ENCODE measurements at places on chromosomes 6 and 20.

DNA sequence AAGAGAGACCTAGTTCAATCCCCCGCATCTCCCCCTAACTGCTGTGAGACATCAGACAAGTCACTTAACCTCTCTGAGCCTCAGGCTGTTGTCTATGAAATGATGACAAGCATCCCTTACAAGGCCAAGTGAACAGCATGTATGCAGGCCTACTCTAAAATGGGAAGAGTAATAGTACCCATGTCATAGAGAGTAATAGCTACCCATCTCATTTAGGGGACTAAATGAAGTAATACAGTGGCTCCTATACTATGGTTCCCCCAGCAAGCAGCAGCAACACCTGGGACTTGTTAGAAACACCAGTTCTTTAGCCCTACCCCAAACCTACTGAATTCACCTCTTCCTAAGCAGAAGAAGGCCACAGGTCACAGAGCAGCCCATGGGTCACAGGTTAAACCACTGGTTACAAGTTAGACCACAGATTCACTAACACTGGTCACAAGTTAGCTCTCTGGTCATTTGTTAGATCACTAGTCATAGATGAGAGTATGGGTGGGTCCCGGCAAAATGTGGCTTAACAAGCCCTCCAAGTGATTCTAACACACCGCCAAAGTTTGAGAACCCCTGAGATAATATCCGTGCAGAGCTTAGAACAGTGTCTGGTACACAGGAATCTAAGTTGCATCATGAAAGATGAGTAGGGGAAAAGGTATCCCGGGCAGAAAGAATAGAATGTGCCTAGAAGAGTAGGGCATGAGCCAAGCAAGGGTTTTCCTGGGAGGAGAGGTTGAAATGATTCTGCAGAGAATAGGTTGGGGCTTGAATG is 1.4 kb downstream of the DEFB124 start:
- DNase-seq: no peak

- DNase-seq: no peak
Observed at GRCh38 chr6:168452685-168453377, 11.8 kb downstream of the SMOC2 start.

- DNase-seq: no peak
Observed at GRCh38 chr6:53441761-53442160, 93.0 kb upstream of the ELOVL5 start.

DNA sequence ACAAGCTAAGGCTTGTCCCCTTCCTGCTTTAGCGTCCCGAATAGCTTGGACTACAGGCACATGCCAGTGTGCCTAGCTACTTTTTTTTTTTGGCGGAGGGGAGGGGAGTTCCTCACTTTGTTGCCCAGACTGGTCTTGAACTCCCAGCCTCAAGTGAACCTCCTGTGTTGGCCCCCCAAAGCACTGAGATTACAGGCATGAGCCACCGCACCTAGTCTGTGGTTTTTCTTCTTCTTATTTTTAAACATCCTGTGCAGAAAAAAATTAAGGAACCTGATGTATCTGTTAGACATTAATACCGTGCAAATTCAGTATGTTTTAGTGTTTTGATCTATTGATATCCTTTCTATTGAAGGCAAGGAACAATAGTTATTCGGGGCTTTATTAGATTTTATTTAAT is 25.7 kb downstream of the HIVEP1 start:
- DNase-seq: no peak

GRCh38 chr6:1311400-1312202 is at the start of gene FOXQ1:
Gene FOXQ1 (plus strand): TSS chr6:1312098. CDS start chr6:1312705, 607 bp downstream.
- DNase-seq: no peak

DNA sequence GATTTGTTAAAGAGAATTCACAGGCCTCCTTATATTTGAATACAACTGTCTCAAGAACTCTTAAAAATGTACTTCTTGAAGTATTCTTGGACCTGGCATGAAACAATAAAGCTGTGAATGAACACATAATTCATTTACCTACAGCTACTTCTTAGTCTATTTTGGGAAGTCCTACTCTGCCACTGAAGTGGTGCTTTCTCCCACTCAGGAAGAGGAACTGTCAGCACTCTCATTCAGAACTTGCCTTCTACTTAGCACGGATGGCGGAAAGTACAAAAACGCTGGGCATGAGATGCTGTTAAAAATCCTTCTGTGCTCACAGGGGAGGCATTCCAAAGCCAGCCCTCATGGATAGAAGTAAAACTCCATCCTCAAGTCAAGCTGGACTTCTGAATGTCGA is 144.8 kb upstream of the LAMP5 start:
- DNase-seq: no peak

GRCh38 chr6:33723371-33724085 is 12.0 kb upstream of the UQCC2 start:
- DNase-seq: no peak

- DNase-seq: no peak
Observed at GRCh38 chr6:151060096-151060765, 179.5 kb upstream of the AKAP12 start.

DNA sequence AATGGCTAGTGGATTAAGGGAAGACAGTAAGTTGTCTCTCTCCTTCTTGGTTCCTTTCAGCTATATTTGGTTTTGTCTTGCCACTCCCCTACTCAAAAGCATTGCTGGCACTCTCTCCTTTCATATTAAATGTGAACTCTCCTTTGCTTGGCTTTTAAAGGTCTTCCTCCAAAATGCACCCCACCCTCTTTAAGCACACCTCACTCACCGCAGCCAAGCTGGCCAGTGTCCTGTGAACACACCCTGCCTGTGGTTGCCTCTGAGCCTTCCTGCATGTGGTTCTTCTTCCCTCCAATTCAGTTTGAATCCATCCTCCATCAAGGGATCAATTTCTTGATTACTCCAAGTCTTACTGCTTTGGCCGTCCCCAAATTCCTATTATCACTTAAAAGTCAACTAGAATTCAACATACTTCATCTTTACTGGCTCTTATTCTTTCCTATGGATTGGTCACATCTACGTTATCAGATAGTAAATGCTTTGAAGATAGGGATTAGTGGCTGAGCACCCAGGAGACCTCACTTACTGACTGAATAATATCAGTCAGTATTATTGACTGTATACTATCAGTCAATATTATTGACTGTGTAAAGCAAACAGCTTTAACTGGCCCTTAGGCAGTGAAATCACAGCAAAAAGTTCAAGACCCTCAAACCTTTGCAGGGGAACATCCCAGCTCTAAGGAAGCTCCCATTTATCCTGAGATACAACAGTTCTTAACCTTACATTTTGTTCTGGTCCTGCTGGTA is 41.6 kb upstream of the SPDEF start:
- no peak for DNase-seq

DNA sequence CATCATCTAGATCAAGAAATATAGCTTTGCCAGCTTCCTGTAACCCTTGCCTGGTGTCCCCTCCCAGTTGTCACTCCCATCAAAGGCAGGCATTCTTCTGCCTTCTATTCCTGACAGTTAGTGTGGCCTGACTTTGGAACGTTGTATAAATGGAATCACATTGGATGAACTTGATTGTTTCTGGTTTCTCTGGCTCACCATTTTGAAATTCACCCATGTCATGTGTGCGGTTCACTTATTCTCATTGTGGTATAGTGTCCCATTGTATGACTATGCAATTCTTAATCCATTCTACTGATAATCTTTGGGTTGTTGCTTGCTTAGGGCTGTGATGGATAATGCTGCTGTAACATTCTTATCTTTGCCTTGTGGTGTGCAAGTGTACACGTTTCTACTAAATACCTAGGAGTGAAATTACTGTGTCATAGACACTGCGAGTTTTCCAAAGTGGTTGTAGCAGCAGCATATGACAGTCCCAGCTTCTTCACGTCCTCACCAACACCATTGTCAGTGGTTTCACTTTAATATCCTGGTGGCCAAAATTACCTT is 73.2 kb downstream of the VEGFA start:
- DNase-seq: no peak

DNA sequence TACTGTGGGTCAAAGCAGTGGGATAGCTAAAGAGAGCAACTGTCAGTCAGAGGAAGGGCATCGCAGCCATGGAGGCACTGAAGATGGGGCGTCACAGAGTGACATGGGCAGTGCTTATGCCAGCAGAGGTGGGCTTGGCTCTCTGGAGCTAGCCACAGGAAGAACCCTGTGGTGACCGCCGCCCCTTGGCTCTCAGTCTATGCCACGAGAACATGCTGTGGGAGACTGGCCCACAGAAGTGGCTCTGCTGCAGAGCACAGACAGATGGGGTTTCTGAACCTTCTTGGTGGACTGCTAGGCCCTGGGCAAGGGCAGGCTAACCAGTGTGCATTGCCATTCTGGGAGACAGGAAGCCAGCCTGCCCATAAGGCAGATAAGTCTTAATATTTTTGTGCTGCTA is 290.0 kb upstream of the SUPT3H start:
- DNase-seq: no peak

- DNase-seq: no peak
Observed at GRCh38 chr6:2193931-2194330, 51.5 kb downstream of the GMDS start.

DNA sequence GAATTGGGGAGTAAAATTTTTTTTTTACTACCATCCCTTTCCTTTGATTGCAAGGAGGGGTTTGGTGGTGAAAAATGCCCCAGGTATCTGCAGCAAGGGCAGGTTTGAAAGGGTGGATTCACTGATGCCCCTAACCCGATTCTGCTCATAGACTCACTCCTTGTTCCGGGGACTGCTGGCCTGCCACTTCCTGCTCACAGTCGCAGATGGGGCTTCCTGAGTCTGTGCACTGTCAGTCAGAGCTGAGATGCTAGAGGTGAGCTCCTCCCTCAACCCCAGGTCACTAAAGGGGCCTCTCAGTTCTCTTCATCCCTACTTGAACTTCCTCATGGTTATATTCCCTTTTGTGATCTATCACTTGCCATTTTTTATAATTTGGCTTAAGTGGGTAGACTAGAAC is 357.9 kb downstream of the FARS2 start:
- peak; percentile 14 for DNase-seq

GRCh38 chr6:84428300-84428907 is 201.0 kb upstream of the CEP162 start:
- no peak for DNase-seq

- DNase-seq: no peak
Observed at GRCh38 chr20:62336329-62336728, 30.8 kb downstream of the LAMA5 start.

Measured in GM18507 (cell line).